AG04450 (cell line): ENCODE measurements at places on chromosomes 11 and 22.
A peak's percentile ranks its signal among the peaks of the same experiment; 100 is the strongest.

- no peak for DNase-seq
These were observed 993.3 kb downstream of the BRD1 start for GRCh38 chr22:48834404-48834803.

DNA sequence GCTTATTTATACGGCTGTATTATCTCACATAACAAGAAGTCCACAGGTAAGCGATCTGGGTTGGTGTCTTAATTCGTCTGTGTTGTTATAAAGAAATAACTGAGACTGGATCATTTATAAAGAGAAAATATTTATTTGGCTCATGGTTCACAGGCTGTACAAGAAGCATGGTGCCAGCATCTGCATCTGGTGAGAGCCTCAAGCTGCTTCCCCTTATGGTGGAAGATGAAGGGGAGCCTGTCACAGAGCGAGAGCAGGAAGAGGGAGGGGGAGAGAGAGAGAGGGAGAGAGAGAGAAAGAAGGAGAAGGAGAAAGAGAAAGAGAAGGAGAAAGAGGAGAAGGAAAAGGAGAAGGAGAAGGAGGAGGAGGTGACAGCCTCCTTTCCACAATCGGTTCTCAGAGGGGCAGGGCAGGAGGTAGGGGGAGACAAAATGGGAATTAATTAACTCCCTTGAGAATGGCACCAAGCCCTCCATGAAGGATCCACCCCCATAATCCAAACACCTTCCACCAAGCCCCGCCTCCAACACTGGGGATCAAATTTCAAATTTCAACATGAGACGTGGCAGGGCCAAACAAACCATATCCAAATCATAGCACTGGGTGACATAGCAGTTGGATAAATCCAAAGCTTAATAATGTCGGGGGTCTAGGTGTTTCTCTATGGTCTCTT, 15.0 kb upstream of the TRIM44 start:
- no peak for DNase-seq

DNA sequence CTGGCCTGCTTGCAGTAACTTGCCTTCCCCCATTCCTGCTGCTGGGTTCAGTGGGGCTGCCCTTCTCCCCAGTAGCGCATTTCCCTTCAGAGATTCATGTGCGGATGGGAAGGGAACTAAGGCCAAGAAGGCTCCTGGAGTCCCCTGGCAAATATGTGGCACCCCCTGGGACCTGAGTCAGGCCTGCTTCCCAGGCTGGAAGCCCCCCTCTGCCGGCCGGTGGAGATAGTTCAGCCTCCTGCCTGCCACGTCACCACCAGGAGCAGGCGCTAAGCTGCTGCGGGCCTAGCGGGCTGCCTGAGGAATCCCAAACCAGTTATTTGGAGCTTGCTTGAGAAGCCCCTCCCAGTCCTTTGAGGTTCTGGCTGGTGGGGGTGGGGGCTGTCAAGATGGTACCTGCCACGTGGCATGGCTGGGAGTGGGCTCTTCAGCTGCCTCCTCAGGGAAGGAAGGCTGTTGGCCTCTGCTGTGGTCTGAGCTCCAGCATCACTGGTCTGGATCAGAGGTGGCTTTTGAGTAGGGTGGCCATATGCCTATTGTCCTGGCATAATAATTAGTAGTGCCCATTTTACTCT, 2.0 kb downstream of the SERPINH1 start:
- DNase-seq: peak; percentile 74

DNA sequence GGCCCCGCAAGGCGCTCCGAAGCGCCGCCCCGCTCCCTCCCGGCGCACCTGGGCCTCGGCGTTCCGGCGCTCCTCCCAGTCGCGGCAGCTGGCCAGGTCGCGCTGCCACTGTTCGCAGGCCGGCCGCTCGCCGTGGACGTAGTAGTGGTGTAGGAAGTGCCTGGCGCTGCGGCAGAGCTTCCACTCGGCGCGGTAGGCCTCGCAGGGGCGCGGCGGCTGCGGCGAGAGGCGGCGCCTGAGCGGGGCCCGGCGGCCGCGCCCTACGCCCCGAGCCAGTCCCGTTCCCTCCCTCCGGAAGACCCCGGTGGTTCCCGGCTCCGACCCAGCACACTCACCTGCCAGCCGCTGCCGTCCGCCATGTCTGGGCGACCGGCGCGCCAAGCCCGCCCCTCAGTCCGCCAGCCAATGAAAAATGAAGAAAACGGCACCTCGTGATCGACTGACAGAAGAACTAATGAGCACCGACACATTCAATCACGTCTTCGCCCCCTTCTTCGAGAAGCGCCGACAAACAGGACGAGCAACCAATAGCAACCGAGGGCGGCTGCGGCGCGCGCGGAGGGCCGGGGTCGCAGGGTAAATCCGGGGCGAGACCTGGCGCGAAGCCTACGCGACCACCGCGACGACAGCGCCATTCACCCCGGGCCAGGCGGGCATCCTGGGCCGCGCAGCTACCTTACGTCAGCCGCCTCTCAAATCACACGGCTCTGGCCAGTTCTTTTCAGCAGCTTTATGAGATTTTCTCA, at the start of gene C22orf39:
TSS of gene C22orf39 (minus strand) at position 382 of the 746 bp plus-strand sequence. CDS start at position 359, 23 bp downstream.
- DNase-seq: peak; percentile 75

DNA sequence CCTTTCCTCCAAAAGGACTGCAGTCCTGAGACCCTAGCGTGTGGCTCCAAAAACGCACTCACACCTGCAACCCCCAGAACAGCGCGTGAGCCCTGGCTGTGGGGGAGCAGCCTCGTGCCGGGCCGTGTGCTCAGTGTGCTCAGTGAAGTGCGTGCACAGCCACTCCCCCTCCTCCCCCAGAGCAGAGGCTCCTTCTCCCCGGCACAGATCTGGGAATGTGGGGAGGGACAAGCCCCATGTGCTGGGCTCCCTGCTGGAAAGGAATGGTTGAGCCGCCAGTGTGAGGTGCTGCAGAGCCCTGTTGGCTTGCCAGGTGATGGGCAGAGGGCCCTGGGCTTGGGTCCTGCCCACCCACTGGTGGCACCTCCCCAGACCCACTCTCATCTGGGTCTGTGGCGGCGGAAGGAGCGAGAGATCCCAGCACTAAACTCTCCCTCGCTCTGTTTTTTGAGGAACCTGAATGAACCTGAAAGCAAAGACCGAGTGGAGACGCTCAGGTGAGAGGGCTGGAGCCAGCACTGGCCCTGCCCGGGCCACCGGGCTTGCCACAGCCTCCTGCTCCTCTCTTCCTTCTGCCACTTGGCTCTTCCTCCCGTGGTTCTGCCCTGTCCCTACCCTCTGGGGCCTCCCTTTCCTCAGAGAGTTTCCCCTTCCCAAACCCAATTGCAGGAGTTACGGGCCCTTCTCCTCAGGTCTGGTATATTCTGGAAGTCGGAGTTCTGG, 9.0 kb downstream of the RCOR2 start:
- DNase-seq: no peak

DNA sequence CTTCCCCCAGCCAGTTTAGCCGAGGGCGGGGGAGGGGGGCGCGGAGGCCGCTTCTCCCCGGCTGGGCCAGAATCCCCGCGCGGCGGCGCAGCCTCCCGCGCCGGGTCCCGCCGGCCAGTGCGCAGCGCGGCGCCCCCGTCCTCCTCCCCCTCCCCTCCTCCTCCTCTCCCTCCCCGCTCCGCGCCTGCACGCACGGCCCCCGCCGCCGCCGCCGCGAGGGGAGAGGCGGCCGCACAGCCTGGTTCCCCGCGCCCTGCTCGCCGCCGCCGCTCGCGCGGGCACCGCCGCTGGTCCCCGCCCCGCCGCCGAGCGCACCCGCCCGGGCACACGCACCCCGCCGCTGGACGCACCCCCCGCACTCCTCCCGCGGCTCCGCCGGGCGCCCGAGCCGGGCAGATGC, at the start of gene FLRT1:
TSS of gene FLRT1 (plus strand) at position 356 of the 400 bp plus-strand sequence. CDS start 80,337 bp downstream, outside the sequence.
- DNase-seq: no peak

- DNase-seq: peak; percentile 84
These were observed 88.8 kb downstream of the AMBRA1 start for GRCh38 chr11:46504817-46505613.

DNA sequence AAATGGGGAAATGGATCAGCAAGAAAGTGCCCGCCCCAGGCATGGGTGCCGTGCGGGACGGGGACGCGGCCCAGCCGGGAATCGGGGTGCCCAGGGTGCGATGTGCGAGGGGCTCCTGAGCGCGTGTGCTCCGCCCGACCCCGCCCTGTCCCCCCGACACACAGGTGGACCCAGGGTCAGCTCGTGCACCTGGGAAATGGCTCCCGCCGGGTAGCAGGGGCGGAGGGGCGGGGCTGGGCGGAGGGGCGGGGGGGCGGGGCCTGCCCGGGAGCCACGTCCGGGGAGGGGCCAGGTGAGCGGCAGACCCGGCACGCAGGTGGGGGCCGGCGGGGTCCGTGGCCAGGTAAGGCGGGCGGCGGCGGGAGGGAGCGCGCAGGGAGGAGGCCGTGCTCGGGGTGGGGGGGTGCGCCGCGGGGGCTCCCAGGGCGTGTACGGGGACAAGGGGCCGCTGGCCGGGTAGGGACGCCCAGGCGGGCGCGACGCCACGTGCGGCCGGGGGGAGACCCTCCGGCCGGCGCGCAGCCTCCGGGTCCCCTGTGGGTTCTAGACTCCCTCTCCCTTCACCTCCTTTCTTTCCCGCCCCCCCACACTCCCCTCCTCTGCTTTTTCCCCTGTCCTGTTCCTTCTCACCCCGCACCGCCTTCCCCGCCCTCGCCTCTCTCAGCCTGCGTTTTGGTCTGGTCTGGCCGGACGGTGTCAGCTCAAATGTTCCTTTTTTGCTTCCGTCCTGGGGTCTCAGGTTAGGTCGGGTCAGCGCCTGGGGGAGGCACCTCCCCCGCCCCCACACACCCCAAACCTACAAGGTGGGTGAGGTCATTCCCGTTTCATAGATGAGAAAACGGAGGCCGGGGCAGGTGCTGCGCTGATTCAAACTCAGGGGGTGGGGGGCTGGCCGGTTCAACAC, at the start of gene ARHGAP8:
TSS of gene ARHGAP8 (plus strand) at position 291 of the 904 bp plus-strand sequence. CDS start 33,953 bp downstream, outside the sequence.
- DNase-seq: no peak

DNA sequence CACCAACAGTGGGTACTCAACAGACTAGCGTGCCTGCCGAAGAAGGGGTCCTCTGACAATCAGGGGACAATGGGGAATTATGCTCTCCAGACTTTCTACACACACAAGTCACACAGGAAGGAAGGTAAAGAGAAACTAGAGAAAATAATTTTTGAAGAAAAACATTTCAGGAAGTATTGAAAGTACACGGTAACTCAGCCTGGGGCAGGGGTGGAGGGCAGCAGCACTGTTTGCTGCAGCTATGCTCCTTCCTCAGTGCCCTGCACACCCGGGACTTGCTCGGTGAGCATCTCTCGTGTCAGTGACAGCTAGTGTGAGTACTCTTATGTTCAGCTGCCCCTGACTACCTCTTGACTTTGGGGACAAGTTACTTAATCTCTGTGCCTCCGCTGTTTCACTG, 18.0 kb upstream of the APOA1 start:
- no peak for DNase-seq

GRCh38 chr11:90288212-90288821, 65.5 kb upstream of the CHORDC1 start:
- DNase-seq: no peak

DNA sequence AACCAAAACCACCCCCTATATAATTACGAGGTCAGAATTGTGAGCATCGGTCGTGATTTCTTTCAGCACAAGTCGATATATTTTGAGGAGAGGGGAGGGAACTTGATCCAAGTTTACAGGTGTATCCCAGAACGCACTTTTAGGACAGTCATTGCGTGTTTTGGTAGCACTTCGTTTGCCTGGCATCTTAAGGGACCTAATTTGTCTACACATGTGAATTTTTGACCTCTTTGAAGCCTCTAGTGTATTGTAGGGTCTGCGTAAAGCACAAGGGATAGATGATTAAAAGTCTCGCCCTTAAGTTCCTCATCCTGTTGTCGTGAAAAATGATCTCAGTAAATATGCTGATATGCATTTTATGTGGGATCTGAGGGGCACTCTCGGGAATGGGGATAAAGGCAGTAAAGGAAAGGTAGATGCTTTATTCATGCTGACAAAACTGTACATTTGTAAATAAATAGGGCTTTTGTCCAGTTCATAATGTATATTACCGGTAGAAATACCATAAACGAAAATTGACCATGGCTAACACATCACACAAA, 632 bp upstream of the CCDC34 start:
- DNase-seq: no peak
